ENCODE measurements at places on chromosomes 7 and 10.

DNA sequence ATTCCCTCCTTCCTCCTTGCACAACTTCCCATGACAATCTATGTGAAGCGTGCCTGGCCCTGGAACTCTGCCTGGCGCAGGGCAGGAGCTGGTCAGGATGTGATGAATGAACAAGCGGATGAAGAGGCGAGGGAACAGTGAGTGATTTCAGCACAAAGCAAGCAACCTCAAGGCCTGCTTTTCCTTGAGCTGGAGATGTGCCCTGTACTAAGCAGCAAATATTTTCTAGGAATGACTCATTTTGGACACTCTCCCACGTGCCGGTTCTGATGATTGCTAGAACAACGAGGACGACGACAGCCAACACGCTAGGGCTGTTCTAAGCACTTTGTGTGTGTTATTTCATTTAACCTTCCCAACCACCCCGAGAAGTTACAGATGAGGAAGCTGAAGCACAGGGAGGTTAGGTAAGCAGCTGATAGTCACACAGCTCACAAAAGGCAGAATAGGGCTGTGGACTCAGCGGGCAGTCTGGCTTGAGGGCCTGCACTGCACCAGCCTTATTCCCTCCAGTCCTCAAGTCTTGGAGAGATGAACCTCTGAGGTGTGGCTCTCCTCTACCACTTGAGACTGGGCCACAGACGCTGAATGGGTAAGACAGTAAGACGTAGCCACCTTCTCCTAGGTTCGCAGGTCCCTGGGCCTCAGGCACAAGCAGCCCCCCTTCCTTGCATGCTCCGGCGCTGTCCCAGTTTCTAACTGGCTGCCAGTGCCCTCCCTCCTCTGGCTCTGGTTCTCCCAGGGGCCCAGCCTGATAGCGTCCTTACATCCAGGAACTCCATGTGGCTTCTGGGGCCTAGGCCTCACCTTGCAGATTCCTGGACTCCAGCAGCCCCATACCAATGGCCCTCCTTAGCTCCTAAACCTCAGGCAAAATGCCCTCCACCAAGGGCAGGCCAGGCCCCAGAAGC, 59.0 kb downstream of the YKT6 start:
- no peak for DNase-seq

GRCh38 chr10:50387007-50387731, 135.9 kb upstream of the ASAH2 start:
- DNase-seq, result no peak

DNA sequence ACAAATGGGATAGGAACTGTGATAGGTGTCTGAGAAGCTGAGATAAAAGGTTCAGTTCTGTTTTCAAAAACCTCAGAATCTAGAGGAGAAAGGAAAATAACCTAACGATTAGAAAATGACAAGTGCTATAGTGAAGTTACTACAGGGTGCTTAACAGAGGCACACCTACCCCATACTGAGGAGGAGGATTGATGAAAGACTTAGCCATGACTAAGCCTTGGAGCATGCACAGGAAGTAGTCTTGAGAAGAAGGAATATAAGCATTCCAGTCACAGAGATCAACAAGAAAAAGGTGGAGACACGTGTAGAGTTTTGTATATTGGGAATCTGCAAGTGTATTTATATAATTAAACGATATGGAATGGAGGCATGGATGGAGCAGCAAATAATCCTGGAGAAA, 1225.5 kb upstream of the CELF2 start:
- DNase-seq, result no peak

DNA sequence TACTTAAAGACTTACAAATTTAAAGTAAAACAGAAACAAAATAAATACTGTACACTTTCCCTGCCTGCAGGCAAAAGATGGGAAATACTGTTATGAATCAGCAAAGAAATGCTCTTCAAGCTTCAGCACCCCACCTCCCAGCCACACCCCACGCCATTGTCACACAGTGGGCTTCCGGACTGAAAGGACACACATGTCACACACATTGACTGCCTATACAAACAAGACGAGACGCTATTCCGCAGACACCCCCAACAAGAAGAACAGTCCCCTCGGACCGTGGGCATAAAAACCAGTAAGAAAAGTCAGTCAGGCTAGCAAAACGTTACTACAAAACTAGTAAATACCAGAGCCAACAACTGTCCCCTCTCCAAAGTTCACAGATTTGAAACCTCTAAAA, 22.2 kb upstream of the PARP12 start:
- no peak for DNase-seq

GRCh38 chr10:31401287-31401686, 82.3 kb downstream of the ZEB1 start:
- DNase-seq, result no peak

GRCh38 chr10:95300022-95300539, 9.3 kb upstream of the PDLIM1 start:
- no peak for DNase-seq

DNA sequence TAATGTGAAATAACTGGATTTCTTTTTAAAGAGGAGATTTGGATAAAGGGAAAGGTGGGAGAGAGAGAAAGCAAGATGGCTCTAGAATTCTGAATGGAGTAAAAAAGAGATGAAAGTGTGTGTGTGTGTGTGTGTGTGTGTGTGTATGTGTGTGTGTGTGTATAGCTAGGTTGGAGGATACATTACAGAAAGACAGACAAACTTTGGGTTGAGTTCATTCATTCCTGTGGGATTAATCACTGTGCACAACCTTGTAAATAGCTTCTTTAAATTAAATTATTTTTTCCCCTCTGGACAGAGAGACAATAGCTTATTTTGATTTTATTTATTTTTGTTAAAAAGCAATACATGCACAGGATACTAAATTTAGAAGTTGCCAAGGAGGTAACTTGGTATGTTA, 7.5 kb downstream of the ASB4 start:
- no peak for DNase-seq

- DNase-seq, result no peak
Measured at GRCh38 chr10:14761372-14761771, 13.3 kb downstream of the FAM107B start.

- DNase-seq, result no peak
Measured at GRCh38 chr10:17958049-17958448, 6.3 kb downstream of the SLC39A12 start.

DNA sequence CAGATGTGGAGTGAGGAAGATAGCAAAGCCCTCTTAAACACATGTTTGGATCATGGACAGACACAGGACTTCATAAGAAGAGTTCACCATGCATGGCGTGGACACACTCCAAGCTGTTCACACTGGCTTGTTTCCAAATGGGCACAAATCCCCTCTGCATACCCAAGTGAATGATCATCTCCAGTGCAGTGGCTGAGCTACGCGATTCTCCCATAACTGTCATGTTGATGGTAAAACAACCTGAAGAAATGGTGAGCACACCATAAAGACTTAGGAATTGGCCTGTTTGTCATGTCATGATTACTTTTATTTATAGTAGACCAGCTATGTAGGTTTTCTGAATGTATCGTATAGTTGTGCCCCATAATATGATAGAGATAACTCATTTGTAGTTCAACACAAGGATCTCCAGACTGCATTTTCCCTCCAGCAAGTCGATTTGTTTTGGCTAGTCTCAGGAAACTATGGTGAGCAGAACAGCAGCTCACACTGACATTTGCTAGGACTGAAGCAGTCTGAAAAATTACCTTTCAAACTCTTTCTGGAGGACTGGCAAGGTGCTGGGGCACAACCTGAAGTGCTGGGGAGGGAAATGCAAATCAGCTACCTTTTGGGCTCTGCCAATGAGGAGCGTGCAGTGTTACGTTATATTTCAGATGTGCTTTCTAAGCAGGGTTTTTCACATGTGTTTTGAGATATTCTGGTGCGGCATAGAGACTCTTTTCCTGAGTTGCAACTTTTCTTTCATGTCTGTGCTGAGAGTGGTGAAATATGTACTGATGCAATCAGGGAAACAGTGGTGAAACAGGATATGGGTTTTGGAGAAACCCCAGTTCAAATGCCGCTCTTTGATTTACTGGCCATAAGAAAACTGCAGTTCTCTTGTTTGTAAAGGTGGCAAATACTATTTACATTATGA, 629.6 kb upstream of the DPP6 start:
- no peak for DNase-seq

DNA sequence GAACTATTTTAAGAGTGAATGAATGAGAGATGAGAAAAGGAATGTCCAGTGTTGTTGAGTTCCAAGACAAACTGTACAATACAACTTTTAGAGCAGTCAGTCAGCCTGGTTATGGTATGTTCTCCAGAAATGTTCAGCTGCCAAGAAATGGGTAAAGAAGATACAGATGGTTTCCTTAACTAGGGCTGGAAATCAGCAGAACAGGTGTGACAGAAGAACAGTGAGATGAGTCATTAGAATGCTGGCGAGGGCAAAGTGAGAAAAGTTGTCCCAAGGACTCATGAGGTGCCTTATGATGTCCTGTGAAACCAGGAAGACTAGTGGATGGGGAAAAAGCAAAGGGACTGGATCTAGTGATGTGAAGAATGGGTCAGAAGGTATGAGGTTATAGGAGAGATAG, 20.8 kb upstream of the SEPTIN7 start:
- DNase-seq, result no peak
